Neural crest cell (in vitro differentiated cells): ENCODE measurements at places on chromosomes 5 and 9. TPM values are rescaled to one million over a fixed set of nuclear protein-coding genes. Genes with fewer than 3 reads are reported as not detected.

CARD6 gene
- not detected in 2 replicates for total RNA-seq

FST gene
- total RNA-seq = 4.0 and 7.2 TPM in 2 replicates

TRIM36 gene
- 18.9 and 22.9 TPM in 2 replicates for total RNA-seq

BOD1 gene
- total RNA-seq = 121 and 126 TPM in 2 replicates

DYNC2I2 gene
- 120 and 128 TPM in 2 replicates for total RNA-seq

CSF2 gene
- not detected in 2 replicates for total RNA-seq

OR2V2 gene
- not detected in 2 replicates for total RNA-seq

TAF11L10 gene
- not detected in 2 replicates for total RNA-seq

SLC36A2 gene
- not detected in 2 replicates for total RNA-seq

STX17 gene
- 24.3 and 25.2 TPM in 2 replicates for total RNA-seq

CLIC3 gene
- not detected in 2 replicates for total RNA-seq

BTNL9 gene
- not detected in 2 replicates for total RNA-seq
